ENCODE measurements at places on chromosomes 3 and 15.

DNA sequence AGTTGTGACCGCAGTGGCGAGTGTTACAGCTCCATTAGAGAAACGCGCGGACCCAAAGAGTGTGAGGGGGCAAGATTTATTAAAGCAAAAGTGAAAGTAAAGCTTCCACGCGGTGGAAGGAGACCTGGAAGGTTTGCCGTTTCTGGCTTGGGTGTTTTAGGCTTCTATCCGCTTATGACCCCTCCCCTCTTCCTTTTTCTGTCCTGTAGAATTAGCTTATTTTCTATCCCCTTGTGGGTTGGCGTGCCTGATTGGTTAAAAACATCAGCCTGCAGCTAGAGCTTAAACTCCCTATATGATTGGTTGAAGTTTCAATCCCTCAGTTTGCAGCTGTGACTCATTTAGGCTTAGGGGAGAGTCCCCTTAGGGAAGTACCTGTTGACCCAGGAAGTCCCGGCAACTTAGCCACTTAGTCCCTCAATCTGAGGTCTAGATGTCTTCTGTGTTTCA, 39.6 kb downstream of the C3orf38 start:
- no peak for DNase-seq

DNA sequence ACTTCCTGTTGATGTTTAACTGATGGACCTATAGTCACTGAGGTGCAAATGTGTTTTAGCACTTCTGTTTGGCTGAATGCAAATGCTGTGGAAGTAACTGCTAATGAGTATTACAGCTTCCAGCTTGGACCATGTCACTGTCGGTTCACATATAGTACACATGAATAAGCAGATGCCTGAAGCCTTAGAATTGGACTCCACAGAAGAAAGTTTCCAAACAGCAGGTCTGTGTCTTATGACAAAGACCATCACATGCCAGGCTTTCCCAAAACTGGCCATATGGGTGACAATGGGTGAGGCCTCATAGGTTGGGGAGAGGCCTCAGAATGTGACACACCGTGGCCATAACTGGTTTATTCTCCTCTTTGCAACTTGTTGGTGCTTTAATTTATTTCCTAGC, 241.8 kb downstream of the WNT5A start:
- no peak for DNase-seq

- no peak for DNase-seq
Observed at GRCh38 chr3:177515786-177516157, 318.5 kb upstream of the TBL1XR1 start.

DNA sequence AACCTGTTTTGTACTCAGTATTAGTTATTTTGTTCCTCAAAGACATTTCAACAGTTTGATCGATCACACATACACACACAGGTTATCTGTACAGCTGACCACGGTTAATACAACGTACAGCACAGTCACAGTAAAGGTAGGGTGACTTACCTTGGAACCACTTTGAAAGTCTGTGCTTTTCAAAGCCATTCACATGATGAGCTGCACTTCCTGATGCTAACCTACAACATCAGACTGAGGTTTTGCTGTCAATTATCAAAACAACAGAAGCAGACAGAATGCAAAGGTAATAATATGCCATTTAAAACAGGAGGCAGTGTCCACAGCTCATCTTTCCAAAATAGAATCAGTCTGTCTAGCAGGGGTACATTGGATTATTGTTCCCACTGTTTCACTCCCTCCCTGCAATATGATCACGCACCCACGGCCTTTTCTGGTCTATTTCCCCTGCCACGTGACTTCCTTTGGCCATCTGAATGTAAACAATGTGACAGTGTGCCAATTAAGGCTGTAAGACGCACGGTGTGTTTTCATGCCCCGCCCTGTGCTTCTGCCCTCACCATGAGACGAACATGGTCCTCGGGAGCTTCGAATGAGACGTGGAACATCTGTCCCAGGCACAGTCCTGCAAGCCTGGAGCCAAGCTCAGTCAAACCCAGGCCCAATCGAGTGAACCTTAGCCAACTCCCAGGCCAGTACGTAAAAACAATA, 102.4 kb downstream of the FMN1 start:
- DNase-seq = no peak

GRCh38 chr3:116140100-116140689, 305.1 kb downstream of the LSAMP start:
- no peak for DNase-seq

Measured in amygdala (tissue), 56 donors.